Stimulated activated CD4-positive, alpha-beta T cell treated with anti-CD3 and anti-CD28 coated beads, Interleukin-4, amount 100 ng/mL, for 1 hour (primary cell): ENCODE measurements at places on chromosomes 16 and 17.

GRCh38 chr17:29557085-29557738, 9.6 kb downstream of the ABHD15 start:
- DNase-seq: no peak

- DNase-seq: no peak
Observed at GRCh38 chr17:31696184-31696602, 162.9 kb downstream of the COPRS start.

GRCh38 chr17:66373079-66373478, 70.7 kb downstream of the PRKCA start:
- no peak for DNase-seq

DNA sequence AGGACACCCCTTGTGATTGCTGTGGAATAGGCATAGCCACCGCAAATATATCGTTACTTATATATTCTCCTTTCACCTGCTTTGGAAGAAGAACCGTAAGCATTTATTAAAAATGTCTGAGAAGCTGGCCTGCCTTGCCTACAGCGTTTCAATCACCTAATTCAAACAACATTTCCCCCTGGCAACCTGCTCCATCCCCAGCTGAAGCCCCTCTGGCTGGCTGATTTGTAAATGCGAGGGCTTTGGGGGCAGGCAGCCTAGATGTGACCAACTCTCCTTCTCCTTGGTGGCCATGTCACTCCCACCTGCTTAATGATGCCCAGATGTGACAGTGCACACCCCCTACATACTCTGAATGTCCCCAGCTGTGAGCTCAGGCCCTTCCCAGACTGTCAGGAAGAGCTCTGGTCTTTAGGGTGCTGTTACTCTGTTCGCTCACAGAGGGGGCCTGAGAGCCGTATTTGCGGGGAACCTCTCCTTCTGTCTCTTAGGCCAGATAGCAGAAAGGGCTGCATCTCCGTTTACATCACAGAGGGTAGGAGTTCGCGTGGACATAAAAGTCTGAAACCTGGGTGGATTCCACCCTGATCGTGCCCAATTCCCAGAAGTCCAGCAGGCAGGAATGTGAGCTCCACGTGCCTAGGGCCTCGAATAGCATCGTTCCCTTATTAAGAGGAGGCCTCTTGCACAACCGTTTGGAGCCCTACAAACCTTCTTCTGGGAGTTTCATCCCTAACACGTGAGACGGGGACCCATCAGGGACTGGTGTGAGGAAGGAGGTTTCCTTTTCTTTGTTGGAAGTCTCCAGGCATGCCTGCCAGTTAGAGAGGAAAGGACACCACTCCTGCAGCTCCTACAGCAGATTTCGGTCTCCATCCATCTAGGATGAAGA, 2.4 kb upstream of the SDK2 start:
- DNase-seq: no peak

DNA sequence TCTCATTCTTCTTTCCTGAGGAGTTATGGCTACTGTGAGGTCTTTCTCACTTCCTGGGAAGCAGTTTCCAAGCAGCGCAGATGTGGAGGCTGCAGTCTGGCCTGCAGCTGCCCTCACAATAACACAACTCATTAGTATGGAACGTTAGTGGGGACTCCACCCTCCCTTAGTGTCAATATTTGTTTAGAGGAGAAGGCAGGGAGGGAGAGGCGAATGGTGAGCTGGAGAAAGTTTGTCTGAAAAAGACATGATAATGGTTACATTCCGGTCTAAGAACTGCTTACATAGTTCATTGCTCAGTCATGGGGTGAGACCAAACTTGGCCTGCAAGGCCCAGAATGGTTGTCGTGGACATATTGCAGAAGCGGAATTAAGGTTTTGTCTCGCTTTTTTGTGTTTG, 170.2 kb downstream of the HS3ST3B1 start:
- DNase-seq: no peak

GRCh38 chr17:13419676-13420075, 182.1 kb downstream of the HS3ST3A1 start:
- no peak for DNase-seq

GRCh38 chr17:17855976-17856375, 19.2 kb upstream of the SREBF1 start:
- DNase-seq: no peak

GRCh38 chr17:50149417-50150353, 792 bp downstream of the PPP1R9B start:
- DNase-seq: peak; percentile 68

DNA sequence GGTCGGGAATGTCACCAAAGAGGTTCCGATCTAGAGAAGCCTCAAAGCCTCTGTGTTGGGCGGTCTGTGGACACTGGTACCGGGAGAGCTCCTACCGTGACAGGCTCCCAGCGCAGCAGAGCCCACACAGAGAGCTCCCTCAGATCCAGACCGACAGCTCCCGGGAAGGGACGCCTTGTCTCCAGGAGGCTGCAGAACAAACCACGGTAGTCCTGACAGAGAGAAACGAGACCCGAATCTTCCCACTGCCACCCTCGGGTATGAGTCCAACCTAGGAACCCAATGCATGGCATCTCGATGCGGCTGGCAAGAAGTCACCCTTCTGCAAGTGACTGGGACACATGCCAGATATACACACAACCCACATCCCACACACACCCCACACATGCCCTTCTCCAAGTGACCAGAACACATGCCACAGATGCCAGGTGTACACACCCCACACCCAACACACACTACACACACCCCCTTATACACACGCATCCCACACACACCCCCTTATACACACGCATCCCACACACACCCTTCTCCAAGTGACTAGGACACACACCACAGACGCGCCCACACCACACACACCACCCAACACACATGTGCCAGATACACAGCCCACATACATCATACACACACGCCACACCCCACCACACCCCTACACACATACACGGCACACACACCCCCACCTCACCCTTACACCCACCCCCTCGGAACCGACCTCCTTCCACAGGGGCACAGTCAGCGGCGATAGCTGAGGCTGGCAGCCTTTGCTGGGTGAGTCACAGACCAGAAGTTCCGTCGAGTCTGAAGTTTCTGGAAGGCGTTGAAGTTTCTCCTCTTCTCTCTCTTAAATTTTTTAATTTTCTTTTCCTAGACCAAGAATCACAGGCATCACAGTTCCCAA, 15.9 kb upstream of the CYTH1 start:
- DNase-seq: no peak

- DNase-seq: no peak
Observed at GRCh38 chr16:8572919-8573724, 17.2 kb downstream of the TMEM114 start.

GRCh38 chr17:20184181-20184580, 175.0 kb downstream of the SPECC1 start:
- no peak for DNase-seq

- DNase-seq: no peak
Observed at GRCh38 chr17:74868251-74868907, 4.4 kb downstream of the FDXR start.

- DNase-seq: no peak
Observed at GRCh38 chr17:74276051-74276476, 2.0 kb downstream of the DNAI2 start.

DNA sequence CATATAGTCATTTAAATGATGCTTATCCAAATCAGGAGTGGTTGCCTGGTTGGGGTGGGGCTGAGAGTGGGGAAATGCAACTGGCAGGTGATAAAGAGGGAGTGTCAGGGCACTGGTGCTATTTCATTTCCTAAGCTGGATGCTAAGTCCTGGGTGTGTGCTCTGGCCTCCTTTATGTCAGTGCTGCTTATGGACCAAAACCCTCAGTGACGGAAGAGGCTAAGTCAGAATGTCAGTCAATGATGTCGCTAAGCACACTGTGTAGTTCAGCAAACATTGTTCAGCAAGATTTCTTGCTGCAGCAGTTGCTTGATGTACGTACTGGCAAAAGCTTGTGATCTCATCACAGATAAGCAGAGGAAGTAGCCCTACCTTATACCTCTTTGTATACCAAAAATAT, 16.4 kb upstream of the FLCN start:
- DNase-seq: no peak

GRCh38 chr16:51031598-51031997, 119.5 kb downstream of the SALL1 start:
- no peak for DNase-seq

GRCh38 chr16:68236137-68236825, 354 bp upstream of the ESRP2 start:
- DNase-seq: peak; percentile 46

DNA sequence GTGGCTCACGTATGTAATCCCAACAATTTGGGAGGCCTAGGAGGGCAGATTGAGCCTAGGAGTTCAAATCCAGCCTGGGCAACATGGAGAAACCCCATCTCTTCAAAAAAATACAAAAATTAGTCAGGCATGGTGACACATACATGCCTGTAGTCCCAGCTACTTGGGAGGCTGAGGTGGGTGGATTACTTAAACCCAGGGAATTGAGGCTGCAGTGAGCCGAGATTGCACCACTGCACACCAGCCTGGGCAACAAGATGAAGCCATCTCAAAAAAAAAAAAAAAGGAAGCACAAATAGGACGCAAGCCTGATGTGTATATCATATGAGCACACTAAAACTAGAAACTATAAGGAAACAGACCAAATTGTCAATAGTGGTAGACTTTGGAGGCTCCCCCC, 17.1 kb upstream of the FLCN start:
- no peak for DNase-seq

- DNase-seq: peak; percentile 52
Observed at GRCh38 chr17:7173687-7174602, 5.2 kb downstream of the ASGR1 start.

GRCh38 chr16:2002406-2003230, 7.0 kb downstream of the ZNF598 start:
- no peak for DNase-seq

DNA sequence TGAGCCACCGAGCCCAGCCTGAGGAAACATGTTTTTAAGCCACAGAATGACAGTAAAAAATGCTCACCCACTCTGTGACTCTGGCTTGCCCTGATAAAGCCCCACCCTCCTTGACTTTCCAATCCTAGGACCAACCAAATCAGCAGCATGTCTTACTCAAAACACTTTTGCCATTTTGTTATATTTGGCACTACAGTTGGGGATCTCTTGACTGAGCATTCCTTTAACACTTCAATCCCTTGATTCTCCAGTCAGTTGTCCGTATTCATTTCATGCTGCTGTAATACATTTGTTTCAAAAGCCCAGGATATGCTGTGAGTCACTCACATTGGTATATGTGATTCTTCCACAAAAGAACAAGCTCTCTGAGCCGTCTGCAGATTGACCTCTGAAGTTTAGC, 8.2 kb downstream of the MYH3 start:
- no peak for DNase-seq

GRCh38 chr16:85274924-85275323, 162.7 kb upstream of the CIBAR2 start:
- DNase-seq: no peak
